Adrenal gland (tissue), 19 donors: ENCODE measurements at places on chromosomes 2 and 18.
A peak's percentile ranks its signal among the peaks of the same experiment; 100 is the strongest.

DNA sequence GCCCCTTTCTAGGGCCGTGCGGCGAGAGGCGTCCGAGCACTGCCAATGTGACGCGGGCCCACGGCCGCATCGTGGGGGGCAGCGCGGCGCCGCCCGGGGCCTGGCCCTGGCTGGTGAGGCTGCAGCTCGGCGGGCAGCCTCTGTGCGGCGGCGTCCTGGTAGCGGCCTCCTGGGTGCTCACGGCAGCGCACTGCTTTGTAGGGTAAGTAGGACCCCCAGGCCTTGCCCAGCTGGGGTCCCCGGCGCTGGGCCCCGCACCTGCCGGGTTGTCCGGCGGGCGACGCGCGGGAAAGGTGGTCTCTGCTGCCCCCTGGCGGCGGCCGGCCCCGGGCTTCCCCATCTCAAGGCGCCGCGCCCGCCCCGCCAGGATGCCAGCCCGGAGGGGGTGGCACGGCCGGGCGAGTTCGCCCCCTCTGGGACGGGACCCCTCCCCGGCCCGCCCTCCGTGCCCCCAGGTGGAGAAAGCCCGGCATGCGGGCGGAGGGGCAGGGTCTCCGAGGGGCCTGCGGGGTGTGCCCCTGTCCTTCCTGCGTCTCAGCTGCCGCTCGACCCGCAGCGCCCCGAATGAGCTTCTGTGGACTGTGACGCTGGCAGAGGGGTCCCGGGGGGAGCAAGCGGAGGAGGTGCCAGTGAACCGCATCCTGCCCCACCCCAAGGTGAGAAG is 1.9 kb downstream of the PRSS56 start:
- peak; percentile 63 for DNase-seq

- DNase-seq: no peak
These were observed 77.1 kb upstream of the SLC39A10 start for GRCh38 chr2:195579776-195580555.

DNA sequence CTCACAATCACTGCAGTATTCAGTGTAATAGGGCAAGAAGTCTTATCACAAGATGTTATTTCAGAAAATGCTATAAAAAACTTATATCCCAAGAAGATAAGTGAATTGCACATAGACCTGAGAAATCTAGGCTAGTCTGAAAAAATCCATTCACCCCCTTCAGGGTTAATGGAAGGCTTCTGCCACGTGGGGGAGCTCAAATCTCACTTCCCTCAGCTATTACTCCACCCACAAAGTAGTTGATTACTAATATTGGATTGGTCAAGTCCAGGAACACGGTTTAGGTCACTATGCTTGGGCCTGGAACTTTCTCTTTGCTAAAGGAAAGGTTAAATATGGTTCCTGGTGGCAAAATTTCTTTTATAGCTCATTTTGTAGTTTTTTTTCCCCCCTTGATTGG is 51.2 kb upstream of the ADAM23 start:
- peak; percentile 51 for DNase-seq

DNA sequence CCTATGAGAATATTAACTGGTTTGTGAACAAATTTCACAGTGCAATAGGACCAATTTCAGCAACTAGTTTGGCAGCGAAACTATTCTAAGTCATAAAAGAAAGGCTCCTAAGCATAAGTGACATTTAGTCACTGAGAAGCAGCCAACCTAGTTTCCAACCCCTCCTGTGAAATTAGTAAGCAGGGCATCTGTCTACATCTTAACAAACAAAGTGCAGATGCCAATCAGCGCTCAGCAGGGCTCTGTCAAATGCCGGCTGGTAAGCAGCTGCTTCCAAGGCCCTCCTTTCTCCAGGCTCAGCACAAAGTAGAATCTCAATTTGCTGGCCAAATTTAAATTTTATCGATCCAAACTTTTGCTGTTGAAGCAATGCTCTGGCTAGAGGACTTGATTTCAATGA is 124.7 kb downstream of the ICOS start:
- DNase-seq: no peak

- no peak for DNase-seq
These were observed 11.9 kb downstream of the NYAP2 start for GRCh38 chr2:225411452-225411851.

DNA sequence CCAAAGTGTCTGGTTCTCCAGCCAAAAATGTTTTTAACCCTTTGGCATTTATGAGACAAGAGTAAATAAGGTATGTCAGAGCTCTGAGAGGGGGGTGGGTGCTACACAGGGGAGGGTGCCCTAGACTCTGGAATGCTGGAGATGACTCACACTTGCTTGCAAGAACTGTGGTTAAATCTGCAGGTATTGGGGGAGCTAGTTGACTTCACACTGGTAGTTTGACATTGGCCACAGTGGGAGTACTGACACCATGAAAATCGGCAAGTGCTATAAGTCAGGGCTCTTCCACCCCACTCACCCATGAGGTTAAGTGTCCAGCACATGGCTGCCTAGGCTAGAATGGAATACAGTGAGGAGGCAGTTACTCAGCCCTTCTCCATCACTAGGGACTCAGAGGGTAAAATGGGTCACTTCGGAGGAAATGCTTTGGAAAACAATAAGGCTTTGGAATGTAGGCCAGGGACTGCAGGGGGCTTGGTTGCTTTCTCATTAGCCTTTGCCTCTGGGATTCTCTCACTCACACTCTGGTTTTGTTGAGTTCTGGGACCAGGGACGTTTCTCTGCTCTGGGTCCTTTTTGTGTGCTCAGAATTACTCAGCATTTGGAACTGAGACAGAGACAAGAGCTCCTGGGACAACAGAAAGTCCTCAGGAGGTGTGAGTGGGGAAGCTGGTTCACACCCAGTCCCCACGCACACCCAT is 91.6 kb downstream of the ACKR3 start:
- no peak for DNase-seq

- DNase-seq: peak; percentile 25
These were observed 1.5 kb downstream of the ACSL3 start for GRCh38 chr2:222862106-222862908.

DNA sequence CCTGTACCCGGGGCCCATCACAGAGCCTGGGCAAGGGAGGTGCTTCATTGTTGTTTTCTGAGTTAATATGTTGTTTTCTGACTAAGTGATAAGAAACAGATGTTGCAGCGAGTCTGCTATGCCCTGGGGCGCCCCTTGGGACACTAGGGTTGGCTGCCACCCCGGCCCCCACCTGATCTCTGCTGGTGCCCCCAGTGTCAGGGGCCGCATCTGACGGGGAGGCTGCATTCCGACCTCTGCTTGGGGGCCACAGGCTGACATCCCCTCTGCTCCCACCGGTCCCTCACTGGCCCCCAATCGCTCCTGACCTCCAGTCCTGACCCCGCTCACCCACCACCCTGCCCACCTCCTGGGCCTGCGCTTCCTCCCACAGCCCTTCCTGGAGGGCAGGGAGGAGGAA is 65.9 kb downstream of the LONRF2 start:
- no peak for DNase-seq

GRCh38 chr2:230447455-230448451 is 31.8 kb downstream of the SP100 start:
- no peak for DNase-seq

DNA sequence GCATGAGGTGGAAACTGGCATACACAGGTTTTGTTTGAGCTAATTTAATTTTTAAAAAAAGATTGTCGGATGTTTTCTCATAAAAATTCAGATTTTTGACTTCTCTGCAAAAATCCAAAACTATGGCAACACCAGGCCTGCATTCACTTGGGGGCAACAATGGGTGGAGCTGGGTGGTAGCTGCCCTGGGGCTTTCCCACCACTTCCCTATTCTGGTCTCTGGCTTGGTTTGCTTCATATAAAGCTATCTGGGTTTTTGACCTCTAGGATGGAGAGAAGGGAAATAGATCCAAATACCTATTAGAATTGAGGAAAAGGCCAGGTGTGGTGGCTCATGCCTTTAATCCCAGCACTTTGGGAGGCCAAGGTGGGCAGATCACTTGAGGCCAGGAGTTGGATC is 5.5 kb upstream of the CYP27A1 start:
- DNase-seq: no peak

DNA sequence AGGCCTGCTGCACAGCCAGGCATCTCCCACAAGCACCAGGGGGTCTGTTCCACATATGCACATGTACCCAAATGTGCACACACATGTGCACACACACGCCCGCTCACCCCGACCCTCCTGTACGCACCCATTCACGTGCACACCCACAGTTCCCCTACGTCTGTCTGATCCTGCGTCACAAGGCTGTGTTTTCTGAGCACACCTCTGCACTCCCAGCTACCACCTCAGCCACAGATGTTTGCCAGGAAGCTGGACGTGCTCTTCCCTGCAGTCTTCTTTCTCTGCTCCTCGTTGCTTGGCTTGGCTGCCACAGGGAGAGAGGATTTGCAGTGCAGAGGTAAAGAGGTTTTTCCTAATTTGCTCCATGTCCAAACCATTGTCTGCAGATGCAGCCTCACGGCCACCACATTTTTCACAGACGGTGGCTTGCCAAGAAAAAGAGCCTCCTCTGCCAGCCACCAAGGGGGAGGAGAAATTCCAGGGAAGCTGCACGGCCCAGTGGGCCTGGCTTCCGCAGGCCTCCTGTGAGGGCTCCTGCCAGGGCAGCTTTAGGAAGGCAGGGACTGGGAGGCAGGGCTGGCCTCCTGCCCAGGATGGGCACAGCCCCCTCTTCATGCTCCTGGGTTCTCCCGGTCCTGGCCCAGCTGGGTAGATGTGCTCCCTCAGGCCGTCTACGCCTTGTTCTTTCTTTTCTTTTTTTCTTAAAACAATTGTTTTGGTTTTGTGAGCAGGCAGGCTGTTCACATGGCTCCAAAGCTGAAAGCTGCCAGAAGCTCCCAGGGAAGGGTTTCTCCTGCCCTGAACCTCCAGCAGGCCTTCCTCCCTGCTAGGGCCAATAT is 29.3 kb upstream of the HS6ST1 start:
- DNase-seq: peak; percentile 90

- DNase-seq: no peak
These were observed 170.1 kb upstream of the UNC80 start for GRCh38 chr2:209601497-209601896.

DNA sequence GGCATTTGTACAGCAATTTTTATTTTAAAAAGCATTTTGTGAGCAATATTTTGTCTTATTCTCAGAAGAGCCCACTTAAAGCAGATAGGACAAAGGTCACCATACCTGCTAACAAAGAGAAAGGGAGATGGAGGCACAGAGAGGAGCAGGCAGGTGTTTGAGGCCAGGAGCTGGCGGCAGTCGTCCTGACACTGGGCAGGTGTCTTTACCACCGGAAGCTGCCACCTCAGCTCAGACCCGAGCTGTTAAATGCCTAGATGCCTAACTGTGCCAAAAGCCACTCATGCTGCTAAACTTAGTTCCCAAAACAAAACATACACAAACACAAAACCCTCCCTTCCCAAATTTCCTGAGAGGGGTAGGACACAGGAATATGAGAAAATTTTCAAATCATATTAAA is 120.9 kb downstream of the CNTNAP5 start:
- DNase-seq: no peak

GRCh38 chr18:13585379-13586153 is 140.8 kb downstream of the FAM210A start:
- no peak for DNase-seq

DNA sequence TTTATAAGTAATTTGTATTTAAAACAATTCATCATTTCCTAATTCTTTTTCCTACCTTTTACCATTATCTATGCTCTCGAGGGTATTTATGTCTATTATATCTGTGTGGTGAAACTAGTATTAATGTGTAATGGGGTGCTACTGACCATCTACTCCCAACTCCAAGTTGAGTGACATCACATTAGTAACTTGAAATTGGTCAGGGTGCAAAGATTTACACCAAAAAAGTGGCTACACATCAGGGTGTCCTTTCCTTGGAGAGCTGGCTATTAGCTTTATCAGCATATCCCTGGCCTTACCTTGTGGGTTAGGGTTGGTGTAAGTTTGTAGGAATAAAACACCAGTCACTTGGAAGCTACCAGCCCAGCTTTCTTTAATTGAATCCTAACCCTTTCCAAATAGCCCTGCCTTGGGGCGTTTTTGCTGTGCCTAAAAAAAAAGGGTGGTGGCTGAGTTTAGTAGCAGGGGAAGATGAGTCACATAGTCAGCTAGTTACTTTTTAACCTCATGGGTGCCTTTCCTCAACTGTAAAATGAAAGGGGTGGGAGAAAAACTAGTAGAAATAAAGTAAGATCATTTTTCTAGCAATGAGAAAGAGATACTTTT is 14.0 kb downstream of the ANXA4 start:
- no peak for DNase-seq

- no peak for DNase-seq
These were observed 4.3 kb downstream of the COLEC11 start for GRCh38 chr2:3598912-3599854.

DNA sequence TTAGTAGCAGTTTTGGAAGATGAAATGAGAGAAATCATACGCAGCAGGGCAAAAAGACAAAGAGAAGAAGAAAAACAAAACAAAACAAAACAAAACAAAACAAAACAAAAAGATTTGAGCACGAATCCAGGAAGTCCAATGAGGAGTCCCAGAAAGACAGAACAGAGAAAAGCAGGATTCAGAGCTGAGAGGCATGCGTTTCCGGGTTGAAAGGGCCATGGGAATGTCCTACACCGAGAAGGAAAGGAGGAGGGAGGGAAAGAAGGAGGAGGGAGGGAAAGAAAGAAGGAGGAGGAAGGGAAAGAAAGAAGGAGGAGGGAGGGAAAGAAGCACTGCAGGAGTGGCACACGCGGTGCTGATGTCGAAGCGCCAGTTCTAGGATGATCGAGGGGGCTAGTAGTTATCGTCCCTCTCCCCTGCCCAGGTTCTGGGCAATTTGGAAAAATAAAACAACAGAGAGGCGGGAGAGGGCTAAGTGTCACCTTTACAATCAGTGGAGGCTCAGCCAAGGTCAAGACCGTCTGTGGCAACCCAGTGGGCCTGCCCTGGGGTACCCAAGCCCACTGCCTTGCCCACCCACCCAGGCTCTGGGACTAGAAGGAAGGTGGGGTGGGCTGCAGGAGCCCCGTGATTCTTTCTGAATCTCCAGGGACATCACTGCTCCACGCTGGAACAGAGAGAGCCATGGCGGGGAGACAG is 68.4 kb downstream of the TWIST2 start:
- no peak for DNase-seq

- no peak for DNase-seq
These were observed 552.9 kb upstream of the TNP1 start for GRCh38 chr2:217412721-217413120.

DNA sequence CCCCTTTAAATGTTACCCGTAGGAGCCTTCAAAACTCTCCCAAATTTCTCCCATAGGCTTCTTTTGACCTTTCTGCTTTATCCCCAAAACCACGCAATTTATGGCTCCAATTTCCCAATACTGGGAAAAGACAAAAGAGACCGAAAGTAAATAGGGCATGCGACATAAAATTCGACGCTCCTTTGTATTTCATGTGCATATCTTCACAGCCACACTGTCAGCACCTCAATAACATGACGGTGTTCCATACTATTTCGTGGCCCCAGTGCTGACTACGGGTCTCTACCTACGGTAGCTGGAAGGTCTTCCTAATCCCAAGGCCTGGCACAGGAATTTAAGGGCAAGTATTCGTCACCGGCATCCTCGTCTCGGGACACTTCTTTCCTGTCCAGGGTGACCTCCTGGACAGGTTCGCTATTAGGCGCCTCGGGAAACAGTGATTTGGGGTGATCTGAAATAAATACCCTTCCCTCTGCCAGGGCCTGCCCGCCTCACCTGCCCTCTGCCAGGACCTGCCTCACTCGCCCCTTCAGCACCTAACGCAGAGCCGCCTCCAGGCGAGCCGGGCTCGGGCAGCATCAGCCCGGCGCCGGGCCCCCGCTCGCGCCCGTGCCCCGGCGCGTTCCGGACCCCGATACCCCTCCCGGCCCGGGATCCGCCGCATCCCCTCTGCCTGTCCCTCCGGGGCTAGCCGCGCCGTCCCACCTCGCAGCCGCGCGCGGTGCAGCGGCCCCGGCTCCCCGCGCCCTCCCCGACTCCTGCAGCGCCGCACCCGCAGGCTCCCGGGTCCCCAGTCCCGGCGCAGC is 680 bp downstream of the DTNB start:
- DNase-seq: peak; percentile 50
